ENCODE measurements at places on chromosomes 1 and 21.
A peak's percentile ranks its signal among the peaks of the same experiment; 100 is the strongest.

- DNase-seq, result no peak
Measured at GRCh38 chr1:169392406-169392805, 24.4 kb downstream of the BLZF1 start.

DNA sequence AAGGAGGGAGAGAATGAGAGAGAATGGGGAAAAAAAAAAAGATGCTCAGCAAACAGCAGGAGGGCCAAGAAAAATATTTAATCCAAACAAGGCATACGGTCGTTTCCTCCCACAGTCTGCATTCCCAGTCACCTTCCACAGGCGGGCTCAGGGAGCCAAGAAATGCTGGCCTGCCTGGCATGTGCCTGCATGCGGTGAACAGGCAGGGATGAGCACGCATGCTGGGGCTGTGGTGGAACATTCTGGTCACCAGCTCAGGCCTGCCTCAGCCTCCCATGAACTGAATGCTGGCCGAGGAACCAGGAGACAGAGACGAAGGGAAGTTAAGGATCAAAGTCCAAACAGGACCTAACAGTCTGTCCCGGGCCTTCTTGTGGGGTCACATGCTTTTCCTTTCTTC, 335.3 kb downstream of the ASTN1 start:
- peak; percentile 32 for DNase-seq

DNA sequence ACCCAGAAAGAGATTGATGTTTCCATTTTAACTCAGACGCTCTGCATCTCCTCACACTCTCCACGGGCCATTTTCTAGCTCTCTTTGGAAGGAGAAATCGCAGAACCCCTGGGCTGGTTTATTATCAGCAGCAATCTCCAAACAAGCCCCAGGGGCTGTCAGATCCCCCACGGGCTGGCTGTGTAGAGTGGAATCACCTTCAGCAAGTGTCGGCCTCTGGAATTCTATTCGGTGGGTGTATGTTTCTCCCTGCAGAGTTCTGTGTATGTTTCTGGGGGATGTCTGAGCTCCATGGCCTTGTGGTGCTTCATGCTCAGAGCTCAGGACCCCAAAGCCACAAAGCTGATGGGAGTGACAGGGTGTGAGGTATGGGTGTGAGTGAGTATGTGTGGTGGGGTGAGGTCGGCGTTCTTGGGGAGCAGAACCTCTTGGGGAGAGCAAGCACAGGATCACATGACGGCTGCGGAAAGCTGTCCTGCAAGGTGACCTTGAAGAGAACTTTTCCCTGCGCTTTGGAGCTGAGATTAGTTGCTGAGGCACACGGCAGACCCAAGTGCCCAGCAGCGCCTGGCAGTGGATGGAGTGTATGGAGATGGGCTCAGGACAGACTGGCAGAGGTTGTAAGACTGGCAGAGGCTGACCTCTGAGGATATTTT, 489 bp downstream of the ACOT11 start:
- no peak for DNase-seq

DNA sequence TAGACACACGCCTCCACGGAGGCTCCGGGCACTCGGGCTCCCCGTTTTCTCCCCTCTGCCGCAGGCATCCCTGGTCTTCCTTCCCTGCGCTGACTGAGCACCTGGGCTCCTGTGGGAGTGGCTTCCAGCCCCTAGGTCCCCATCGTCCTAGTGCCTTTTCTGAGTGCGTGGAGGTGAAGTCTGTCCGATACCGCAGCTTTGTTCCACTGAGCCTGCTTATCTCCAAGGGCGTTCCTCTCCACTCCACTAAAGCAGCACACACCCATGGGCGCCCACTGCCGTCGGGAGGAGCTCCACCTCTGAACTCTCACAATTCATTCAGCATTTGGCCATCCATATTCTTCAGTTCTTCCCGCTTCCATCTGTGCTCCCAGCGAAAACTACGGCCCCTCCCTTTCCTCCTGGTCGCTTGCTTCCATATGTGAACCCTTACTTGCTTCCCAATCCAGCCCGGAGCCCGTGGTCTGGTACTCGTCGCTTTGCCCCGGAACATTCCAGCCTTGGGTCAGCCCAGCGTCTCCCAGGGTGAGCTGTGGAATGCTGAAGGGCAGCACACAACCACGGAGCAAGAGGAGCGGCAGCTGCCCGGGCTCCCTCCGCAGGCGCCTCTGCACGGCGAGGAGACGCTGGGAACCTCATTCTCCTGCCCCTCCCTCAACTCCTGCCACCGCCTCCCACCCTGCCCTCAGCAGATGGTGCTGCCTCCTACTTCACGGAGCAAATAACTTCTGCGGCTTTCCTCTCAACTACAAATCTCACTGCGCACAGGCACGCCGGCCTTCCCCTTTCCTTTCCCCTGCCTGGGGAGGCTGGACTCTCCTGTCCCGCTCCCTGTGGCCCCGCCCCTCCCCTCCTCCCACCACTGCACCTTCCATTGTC, 27.5 kb downstream of the ATP8B2 start:
- DNase-seq, result peak; percentile 55

DNA sequence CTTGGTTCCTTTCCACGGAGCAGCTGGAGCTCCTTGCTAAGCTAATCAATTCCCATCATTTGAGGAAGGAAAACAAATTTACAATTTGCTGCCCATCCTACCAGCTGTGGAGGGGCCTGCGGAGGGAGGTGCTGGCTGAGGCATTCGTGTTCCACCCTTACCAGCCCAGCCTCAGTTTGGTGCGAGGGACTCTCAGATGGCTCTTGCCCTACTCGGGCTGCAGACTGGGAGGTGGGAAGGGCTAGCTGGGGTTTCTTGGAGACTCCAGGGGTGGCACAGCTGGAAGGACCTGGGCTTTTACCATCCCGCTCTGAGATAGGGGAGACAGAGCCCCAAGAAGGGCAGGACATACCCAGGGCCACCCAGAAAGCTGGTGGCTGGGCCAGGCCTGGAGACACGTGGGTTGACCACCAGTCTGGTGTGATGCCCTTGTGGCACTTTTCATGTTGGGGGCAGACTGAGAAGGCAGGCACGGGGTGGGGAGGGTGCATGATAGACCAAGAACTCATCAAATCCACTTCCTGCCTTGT, 17.7 kb downstream of the DISP3 start:
- DNase-seq, result no peak

GRCh38 chr1:203672346-203672745, 45.7 kb downstream of the ATP2B4 start:
- DNase-seq, result peak; percentile 81

DNA sequence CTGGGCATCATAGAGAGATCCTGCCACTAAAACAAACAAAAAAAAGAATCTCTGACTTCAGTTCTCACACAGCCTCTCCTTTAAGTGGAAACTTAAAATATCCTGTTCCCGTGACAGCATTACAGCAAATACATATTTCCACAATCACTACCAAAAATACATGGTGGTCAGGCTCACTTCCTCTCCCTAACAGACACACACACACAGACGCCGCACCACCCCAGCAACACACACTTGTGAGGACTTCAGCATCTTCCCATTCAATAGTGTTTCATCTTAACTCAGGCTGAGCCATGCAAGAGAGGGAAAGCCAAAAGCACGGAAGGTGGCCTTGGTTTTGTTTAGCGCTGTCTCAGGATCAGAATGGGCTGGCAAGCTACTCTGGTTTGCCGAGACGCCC, 21.9 kb downstream of the KIAA1614 start:
- no peak for DNase-seq

- DNase-seq, result no peak
Measured at GRCh38 chr1:214856843-214857242, 225.7 kb upstream of the KCNK2 start.

DNA sequence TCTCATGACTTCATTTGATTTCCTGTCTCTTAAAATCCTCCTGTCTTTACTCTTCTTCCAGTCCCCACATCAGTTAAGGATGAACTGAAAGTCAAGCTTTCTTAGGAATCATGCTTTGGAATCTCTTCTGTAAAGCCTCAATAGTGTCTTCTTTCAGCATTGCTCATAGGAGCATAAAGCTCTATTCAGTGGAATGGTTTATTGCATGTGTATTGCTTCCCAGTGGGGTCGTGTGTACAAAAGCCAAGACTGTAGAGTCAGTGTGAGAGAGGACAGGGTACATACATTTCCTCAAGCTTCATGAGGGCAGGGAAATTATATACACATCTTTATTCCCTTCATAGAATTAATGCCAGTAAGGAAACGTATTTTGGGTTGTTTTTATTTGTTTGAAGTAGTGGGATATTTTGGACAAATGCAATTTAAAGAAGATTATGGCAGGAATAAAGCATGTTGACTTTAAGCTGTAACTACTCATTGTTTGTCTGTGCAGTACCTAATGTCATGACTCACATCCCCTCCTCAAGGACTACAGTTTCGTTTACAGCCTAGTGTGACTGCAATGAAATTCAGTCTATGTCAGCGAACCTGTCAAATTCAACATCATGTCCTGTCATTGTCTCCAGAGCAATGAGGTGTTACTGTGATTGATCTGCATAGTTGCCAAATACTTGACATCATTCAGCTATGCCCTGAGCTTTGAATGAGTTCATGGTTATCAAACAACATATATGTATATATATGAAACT, 2164.2 kb downstream of the NCAM2 start:
- DNase-seq, result peak; percentile 1

DNA sequence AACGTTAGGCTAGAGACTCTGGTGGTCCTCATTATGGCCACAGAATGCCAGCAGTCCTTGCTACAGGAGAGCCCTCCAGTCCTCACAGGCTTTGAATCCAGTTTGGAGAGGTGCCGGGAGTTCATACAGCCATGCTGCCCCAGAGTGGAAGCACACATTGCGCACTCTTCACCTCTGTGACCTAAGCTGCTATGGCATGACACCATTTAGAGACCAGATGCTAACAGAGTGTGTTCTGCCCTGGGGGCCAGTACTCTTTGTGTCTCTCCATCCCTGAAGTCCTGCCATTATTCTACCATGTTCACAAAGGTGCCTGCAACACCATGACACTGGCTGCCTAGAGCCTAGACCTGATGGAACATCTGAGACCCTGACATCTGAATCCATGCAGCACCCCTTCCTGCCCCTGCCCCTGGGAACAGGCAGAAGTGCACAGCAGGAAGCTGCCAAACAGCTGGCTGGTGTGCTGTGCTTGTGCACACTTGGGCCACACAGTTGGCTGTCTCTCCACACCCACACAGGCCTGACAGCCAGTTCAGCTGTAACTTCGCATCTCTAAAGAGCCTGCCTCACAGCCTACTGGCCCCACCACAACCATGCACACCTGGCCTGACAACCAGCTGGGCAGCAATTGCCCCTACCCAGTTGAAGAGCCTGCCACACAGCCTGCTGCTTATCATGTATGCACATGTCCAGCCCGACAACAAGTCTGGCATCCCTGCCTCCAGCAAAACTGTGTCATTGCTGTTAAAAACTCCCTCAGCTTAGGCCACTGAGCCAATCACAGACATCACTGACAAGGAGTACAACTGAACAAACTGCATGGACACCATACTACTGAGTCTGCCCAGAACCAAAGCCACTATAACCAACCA, 49.1 kb downstream of the MCOLN2 start:
- DNase-seq, result no peak

- DNase-seq, result no peak
Measured at GRCh38 chr1:209103092-209103491, 480.4 kb upstream of the CAMK1G start.

DNA sequence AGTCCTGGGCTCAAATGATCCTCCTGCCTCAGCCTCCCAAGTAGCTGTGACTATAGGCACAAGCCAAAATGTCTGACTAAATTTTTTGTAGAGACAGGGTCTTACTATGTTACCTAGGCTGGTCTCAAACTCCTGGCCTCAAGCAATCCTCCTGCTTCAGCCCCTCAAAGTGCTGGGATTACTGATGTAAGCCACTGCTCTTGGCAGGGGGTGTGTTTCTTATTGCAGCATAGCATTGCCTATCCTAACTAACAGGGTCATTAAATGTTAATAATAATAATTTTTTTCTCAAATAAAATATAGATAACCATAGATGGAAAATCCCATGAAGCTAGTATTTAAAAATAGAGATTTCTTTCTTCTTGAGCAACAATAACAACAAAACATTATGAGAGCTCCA, 52.4 kb downstream of the EXO1 start:
- no peak for DNase-seq

- peak; percentile 46 for DNase-seq
Measured at GRCh38 chr1:165580931-165581871, 37.4 kb downstream of the LRRC52 start.

GRCh38 chr1:201481761-201482493, 12.9 kb upstream of the PHLDA3 start:
- DNase-seq, result peak; percentile 74

GRCh38 chr1:10980094-10980577, 32.3 kb upstream of the TARDBP start:
- DNase-seq, result peak; percentile 45

- DNase-seq, result no peak
Measured at GRCh38 chr1:107293901-107294613, 153.2 kb downstream of the NTNG1 start.

DNA sequence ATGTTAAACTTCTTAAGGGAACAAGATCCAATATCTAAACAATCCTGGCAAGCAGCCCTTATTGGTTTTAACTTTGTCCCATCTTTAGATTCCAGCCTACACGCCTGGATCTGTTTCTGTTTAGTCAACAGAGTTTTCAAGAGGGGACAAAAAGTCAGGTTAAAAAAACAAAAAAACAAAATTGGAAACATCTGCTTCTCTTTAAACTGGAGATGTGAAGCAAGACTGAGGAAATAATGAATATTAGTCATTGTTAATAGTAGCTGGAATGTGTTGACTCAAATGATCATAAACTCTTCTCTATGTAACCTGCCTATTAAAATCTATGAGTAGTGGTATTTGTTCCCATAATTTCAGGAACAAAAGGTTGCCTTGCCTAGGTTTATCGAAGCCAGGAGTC, 55.0 kb downstream of the NID1 start:
- DNase-seq, result peak; percentile 72

- no peak for DNase-seq
Measured at GRCh38 chr1:30414086-30414850, 309.1 kb downstream of the MATN1 start.

- peak; percentile 76 for DNase-seq
Measured at GRCh38 chr1:154154534-154155191, at the start of gene NUP210L. NUP210L (minus strand) TSS chr1:154155073.

DNA sequence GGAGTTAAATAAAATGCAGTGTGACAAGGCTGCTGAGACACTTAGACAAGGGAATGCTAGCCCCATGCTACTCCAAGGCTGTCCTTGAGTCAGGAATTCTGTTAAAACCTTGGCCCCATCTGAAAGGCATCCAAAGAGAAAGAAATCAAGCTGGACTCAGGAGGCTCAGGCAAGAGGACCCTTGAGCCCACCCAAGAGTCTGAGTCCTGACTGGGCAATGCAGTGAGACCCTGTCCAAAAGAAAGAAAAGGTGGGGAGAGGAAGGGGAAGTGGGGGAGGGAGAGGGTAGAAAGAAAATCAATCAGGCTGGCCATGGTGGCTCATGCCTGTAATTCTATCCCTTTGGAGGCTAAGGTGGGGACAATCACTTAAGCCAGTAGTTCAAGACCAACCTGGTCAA, 26.7 kb downstream of the CLSTN1 start:
- DNase-seq, result no peak
